NCI-H1105 (cell line): ENCODE measurements at places on chromosomes 1 and 21.

GRCh38 chr1:210989905-210990304 lies 144.0 kb downstream of the KCNH1 start:
- DNase-seq, result peak; percentile 10

GRCh38 chr1:114703242-114703641 lies 7.9 kb upstream of the AMPD1 start:
- no peak for DNase-seq

GRCh38 chr1:5220421-5220820 lies 566.0 kb downstream of the AJAP1 start:
- DNase-seq, result no peak

DNA sequence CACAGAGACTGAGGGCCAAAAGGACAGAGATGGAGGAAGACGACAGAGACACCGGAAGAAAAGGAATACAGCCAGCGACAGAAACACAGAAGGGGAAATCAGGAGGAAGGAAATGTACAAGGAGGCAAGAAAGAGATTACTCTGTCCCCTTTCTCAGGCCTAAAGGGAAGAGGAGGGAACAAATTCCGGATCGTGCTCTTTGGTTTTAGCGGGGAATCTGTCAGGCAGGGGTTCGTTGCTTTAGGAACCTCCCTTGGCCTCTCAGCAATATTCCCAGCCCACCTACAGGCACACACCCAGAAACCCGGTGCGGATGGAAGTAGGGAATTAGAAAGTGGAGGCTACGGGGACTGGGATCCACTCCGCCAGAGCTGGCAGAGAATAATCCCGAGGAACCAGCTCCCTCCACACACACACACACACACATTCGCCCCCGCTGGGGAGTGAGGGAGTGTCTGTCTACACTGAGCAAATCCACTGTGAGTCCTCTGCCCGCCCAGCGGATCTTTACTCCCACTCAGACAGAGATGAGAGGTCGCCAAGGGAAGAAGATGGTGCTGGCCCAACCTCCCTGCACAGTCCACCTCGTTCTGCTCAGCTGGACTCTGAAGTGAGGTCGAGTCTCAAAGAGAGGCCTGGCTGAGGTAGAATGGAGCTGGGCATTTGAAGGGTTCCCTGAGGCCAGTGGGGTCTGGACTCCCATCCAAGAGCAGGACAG lies 5.7 kb downstream of the TAL1 start:
- DNase-seq, result no peak

GRCh38 chr1:2405588-2406295 lies 6.6 kb downstream of the PEX10 start:
- no peak for DNase-seq

GRCh38 chr21:38468989-38469388 lies 29.3 kb downstream of the ERG start:
- DNase-seq, result no peak

- no peak for DNase-seq
These were observed 423 bp downstream of the URB1 start for GRCh38 chr21:32392299-32392879.

- DNase-seq, result no peak
These were observed 23.1 kb upstream of the C1orf198 start for GRCh38 chr1:230891413-230891812.

DNA sequence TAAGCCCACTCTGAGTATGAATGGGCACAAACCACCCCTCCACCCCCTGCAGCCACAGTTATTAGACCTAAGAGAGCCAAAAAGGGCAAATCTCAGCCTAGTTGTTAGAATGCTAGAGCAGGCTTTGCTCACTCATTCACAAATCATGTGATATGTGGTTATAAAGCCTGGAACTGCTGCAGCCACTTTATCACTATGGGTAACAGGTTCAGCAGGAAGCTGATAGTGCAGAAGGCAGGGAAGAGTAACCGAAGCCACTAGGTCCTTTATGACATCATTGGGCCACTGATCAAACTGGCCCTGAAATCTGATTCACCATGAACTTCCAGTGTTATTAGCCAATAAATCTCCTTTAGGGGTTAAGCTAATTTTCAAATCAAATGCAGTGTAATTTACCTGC lies 134.7 kb downstream of the GRIK1 start:
- DNase-seq, result no peak

GRCh38 chr1:97192872-97193572 lies 471.4 kb downstream of the PTBP2 start:
- DNase-seq, result no peak

DNA sequence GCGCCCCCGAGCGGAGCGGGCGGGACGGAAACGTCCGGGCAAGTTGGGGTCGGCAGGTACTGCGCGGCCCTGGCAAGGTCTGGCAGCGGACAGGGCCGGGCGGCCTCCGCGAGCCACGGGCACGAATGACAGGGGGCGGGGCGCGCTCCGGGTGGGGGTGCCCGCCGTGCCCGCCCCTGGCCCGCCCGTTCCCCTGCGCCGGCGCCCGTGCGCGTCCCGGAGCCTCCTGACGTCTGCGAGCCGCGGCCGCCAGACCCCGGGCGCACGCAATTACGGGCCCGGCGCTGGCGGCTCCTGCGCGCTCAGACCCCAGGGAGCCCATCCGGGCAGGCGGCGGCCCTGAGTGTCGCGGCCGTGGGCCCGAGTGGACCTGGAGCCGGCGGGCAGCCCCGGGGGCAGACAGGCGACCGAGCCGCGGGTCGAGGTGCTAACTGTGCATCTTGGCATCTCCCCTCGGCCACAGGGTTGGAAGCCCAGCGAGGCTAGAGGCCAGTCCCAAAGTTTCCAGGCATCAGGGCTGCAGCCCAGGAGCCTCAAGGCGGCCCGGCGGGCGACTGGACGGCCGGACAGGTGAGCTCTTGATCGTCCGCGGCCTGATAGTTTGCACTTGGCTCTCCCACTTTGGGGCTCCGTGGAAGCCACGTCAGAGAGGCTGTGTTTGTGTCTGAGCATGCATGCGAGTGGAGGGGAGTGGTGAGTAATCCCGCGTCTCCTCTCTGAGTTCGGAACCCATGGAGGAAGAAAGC lies 918 bp downstream of the MIB2 start:
- DNase-seq, result no peak

DNA sequence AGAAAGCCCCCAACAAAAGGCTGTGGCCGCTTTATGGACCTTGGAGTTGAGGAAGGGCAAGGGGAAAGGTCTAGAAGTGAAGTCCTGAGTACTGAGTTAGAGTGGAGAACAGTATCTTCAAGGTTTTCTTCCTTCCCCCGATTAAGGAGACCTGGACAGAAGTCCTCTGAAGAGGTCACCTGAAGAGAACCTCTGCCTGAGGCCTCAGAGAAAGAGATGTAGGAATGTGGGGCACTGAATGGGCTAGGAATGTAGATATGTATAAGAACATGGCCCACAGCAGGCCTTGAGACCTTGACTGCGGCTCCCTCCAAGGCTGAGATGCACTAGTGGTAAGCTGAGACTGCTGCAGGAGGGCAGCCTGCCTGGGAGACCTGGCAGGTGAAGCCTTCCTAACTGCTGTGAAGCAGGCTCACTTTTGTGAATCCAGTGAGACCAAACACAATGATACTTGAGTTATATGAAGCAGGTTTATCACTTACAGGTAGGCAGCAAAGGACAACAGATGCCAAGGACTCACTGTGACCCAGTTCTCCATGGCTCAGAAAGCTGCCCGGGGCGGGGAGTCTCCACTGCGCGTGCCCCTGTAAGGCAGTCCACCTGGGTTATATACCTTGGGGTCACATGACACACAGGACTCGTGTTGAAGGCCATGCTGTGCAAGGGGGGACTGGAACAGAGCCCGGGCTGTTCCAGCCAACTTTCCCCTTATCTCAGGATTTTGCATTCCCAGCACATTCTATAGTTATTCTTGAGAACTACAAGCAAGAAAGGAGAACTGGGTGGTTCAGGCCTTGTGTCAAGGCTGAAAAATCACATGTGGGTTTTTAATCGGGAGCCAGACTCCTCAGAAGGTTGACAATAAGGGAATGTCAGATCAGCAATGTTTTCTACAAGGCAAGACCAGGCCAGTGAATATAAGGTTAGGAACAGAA lies 78.8 kb upstream of the PPM1J start:
- DNase-seq, result no peak

DNA sequence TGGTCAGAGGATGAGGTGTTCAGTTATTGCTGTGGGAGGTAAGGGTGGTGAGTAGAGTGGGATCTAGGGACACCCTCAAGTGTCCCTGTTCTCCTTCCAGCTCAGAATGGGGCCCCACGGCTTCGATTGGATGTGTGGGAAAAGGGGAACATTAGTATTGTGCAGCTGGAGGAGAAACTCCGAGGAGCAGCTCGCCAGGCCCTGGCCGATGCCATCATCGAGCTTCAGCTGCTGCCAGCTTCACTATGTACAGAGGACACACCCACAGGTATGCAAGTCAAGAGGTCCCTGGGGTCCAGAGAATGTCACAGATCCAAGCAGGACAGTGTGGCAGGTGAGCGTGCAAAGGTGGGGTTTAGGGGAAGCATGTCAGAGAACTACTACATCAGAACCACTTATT lies 13.9 kb downstream of the HYI start:
- peak; percentile 92 for DNase-seq

GRCh38 chr1:44500181-44501046 lies 95.4 kb downstream of the RNF220 start:
- DNase-seq, result no peak

DNA sequence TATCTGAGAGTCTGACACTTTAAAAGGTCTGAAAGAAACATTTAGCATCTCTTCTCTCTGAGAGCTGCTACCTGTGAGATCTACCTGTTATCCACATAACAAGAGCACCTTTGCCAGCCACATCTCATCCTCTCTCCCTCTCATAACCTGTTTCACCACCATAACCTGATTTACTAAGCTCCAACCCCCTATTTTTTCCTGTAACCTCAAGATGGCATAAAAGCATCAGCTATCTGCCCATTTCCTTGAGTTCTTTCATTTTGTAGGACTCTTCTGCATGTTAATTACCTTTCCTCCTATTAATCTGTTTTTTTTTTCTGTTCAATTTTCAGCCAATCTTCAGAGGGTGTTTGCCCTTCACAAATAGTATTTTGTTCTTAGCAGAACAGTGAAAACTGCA lies 136.5 kb upstream of the KCNK1 start:
- no peak for DNase-seq

DNA sequence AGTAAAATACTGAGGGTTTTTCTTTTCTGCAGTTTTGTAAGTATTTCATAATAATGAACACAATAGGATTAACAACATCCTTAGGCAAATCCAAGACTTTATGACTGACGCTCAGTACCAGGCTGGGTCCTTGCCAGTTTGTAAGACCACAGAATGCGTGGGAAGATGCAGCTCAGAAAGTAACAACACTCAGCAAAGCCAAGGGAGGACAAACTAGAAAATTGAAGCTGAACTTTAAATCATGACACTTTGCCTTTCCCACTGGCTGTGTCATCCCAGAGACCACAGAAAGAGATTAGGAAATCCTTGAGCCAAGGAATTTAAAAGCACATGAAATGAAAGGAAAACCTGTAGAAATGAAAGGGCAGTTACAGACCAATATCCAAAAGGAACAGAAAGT lies 426.3 kb upstream of the CHRM3 start:
- DNase-seq, result no peak

DNA sequence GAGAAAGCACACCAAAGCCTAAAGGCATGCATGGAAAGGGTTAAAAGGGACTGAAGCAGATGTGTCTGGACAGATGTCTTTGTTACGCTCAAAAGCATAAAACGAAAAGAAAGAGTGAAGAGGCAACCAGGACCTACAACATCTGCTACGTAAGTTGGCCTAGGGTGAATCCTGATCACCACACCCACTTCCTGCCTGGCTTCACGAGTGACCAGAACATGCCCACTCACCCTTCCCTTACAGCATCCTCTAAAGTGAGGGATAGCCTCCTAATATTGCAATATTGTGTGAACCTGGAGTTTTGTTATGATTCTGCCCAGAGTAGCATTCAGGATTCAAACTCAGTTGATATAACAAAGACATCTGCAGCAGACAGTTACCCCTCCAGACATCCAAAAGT lies 10.6 kb upstream of the OLIG2 start:
- DNase-seq, result no peak

DNA sequence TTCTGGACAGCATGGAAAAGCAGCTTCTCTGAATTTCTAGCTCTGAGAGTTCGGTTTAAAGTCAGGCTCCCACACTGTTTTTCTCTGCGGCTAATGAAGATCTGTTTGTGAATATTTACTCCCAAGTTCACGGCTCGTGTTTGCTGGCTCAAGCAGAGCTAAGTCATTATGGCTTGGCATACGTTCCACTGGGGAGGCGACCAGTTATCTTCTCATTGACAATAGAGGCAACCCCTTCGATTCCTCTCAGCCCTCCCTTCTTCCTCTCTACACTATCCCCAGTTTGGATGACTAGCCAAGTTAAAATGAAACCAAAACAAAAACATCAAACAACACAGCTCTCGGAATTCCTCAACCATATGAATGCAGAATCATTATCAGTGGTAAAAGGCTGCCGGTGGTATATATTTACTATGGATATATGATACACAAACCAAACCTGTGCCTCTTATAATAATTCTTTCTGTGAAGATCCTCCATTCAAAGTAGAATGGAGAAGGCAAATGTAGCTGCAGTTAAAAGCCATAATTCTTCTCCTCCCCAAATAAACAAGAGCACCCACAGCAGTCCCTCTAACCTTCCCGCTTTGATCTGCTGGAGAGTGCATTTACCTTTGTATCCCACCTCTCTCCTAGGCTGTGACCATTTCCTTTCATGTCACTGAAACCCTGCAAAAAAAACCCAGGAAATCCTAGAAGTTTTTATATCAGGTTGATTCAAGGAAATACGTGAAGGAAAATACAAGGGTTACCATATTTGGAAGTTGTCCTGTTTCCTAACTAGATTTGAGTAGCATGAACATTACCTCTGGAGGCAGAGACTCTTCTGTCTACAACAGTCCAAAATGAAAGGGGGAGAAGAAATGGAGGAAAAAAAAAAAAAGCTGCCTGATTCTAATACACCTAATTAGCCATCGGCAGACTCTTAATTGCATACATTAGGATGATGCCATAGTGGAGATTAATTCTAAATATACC lies 108.3 kb upstream of the USH2A start:
- DNase-seq, result peak; percentile 43

DNA sequence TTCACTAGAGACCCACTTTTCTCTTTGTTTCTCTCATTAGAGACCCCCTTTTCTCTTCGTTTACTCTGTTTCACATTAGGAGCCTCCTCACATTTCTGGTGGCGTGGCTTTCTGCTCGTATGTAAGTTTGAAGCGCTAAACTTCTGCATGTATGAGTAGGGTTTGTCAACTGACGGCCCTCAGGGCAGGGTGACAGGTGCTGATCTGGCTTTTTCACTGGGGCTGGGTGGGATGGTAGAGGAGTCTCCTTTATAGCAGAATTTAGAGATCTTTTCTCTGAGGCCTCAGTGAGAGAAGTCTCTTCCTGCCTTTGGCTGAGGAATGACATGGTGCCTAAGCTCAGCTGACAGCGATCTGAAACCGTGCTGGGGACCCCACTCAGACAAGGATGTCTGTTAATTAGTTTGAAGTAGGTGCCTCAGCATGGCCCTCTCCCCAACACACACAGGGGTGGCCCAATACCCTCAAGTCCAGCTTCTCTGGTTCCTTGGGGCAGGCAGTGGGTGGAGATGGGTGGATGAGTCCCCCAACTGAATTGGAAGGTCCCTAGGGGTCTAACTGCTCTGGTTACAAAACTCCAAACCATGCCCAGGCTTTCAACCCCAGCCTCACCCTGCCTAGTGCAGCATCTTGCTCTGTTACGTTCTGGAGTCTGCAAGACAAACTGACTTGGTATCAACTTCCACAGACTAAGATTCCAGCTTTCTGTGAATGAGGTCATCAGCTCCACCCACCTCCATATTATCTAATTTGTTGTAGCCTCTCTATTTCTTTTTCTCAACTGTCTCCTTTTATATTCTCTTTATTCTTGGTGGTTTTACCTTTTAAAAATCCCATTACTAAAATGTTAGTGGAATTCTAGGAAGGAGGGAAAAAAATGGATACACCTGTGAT lies 3.2 kb downstream of the SLC1A7 start:
- DNase-seq, result no peak

GRCh38 chr1:231605149-231606100 lies 21.2 kb upstream of the DISC1 start:
- no peak for DNase-seq
